Activated T-cell treated with anti-CD3 and anti-CD28 coated beads for 1 hour (primary cell): ENCODE measurements at places on chromosomes 2 and 18.

DNA sequence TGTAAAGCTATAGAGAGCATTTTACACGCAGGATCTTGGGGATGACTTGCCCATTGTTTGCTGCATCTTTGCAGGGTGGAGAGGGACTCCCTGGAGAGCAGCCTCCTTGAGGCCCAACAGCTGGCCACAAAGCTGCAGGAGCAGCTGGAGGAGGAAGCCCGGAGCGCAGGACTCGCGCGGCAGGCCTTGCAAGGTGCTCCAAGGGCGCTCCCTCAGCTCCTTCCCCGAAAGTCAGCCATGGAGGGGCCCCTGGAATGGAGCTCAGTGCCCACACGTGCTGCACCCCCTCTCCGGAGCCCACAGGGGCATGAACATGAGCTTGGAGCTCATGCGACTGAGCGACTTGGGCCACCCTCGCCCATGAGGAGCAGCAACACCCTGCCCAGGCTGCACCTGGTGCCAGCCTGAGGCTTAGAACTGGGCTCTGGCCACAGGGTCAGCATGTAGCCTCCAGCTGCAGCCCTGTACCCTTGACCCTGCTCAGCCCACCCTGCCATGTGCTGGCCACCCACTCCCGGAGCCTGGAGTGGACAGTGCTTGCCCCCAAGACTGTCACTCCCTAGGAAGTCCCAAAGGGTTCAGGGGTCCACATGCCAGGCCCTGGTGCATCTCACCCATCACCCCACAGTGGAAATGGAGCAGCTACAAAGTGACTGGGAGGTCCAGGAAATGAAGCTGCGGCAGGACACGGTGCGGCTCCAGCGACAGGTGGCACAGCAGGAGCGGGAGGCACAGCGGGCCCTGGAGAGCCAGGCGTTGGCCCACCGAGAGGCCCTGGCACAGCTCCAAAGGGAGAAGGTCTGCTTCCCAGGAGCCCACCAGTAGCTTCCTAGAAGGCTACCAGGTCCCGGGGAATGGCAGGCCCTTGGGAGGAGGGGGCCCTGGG is 43.0 kb downstream of the CROCC2 start:
- no peak for DNase-seq

GRCh38 chr2:151855111-151855510 is 26.9 kb upstream of the ARL5A start:
- DNase-seq: no peak

DNA sequence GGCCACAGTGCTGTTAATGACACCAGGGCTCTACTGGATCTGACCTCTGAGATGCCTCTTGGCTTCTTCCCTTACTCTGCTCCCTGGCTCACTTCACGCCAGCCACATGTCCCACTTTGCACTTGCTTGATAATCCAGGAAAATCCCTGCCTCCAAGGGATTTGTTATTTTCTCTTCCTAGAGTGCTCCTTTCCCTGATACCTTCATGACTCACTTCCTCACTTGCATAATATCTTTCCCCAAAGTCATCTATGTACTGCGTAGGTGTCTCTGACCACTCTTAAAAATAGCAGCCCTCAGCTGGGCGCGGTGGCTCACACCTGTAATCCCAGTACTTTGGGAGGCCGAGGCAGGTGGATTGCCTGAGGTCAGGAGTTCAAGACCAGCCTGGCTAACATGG is 572.3 kb downstream of the PLCL1 start:
- no peak for DNase-seq

DNA sequence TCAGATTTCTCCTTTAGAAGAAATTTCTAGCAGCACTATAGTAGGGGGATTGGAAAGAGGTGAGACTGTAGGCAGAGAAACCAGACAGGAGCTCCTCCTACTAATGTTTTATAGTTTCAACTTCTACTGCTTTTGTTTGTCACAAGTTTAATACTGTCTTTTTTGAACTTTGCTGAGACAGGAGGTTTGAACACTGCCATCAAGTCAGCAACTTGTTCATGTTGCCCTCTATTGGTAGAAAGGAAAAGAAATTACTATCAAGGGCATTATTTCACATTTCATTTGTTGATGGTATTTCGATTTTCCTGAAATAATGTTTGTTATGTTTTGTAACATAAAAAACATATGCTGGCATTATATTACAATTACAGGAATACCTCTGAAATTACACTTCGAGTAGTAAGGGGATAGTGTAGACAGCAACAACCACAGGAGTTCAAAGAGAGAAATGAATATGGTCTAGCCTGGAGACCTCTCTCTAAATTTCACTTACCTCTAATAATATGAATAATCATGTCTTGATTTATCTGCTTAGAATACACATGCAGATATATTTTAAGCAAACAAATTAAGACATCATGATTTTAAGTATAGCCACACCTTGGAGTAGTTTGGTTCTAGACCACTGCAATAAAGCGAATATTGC is 12.4 kb upstream of the CCDC88A start:
- DNase-seq: no peak

DNA sequence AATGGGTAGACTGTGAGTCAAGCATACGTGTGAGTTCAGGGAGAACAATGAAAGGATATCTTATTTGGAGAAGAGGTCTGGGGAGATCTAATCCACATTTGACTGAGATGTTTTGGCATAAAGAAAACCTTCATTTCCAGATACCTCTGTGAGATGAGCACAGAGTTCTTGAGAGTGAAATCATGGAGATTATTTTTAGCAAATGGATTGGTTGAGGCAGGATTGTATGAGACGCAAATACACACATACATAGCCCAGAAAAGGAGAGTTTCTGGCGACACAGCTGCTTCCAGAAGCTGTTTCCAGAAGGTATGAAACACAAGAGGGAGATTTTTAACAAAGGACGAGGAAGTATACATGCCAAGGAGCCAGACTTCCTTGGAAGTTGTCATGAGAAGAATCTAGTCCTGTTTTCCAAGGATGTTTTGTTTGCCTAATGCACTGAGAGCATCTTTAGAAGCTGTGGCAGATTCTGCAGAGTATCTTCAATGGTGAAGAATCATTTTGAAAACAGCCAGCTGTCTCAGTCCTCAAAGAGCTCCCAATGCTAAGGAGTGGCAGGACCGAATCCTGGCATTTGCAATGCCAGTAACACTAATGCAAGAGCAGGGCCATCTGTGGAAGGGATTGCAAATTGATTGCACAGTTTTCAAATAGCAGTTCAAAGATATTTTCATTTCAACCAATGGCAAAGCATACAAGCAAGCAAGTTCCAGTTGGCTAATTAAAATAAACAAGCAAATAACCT is 177.2 kb downstream of the SETBP1 start:
- DNase-seq: no peak

GRCh38 chr2:61536180-61536571 is 2.0 kb downstream of the XPO1 start:
- no peak for DNase-seq

DNA sequence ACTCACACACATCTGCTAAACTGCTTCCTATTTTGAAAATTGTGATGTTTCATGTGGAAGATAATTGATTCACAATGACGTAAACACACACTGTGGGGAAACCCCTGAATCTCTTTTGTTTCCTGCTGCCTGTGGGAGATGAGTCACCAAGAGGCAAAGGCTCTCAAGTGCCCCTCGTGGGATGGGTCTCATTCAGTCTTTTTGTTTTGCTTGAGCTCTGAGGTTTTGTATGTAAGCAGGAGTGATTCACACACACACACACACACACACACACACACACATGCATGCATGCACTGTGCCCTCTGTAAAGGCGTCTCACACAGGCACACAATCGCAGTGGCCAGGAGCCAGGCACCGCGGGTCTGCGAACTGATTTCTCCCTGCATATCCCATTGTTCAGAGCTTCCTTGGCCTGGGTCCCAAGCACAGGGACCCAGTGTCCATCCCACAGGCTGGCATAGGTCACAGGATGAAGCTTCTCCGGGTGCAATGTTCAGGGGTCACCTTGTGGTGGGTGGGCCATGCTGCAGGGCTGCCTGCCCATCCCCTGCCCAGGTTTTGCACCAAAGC is 12.1 kb upstream of the ARHGEF4 start:
- DNase-seq: peak; percentile 50

DNA sequence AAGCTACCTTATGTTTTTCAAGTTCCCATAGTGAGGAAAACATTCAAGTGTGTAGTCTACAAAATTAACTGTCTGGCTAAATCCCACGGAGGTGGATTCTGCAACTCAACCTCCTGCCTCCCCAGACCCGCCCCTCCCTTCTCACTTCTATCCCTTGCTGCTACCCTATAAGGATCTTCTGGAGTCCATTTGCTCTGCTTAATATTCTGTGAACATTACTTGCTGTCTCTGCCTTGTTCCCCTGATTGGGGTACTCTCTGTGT is 163.2 kb downstream of the KCNE4 start:
- no peak for DNase-seq

GRCh38 chr18:23835091-23835490 is 145.8 kb downstream of the LAMA3 start:
- DNase-seq: no peak

DNA sequence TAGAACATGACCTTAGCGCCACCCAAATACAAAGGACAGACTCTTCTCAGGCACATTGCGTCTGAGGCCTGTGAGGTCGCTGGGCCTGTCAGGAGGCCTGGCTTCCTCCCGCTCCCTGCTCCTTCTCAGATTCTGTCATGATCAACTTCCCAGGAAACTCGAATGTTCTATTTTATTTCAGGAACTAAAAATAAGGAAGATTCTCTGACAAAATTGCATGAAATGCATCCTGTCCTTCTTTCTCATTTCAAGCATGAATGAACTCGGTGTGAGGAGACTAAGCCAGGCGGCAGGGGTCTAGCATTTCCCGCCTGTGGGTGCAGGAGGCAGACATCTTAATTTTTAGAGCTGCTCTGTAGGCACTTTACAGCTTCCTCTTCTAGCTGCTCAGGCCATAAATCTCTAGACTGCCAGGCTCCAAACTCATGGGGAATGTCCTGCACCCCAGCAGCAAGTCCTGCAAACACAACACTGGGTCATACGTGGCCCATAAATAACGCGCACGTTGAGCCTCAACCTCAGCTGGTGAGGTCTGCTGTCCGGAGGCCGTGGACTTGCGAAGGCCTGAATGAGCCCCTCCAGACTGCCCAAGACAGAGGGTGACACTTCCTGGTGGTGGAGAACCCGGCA is 109.7 kb upstream of the ZNF236 start:
- DNase-seq: no peak

DNA sequence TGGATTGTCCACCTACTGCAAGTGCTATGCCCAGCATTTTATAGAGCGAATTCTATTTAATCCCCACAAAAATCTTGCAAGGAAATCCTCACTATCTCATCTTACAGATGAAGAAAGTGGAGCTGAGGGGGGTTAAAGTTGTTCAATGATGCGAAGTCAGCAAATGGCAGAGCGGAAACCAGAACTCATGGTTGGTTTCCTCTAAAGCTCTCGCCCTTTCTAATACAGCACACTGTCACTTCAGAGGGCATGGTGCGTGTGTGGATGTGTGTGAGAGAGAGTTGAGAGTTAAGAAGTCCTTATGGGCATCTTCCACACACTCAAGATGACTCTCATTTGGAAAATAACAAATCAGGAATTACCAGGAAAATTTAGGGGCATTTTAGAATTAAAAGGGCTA is 78.4 kb downstream of the TGFA start:
- no peak for DNase-seq

- DNase-seq: no peak
These were observed 39.9 kb downstream of the CYRIA start for GRCh38 chr2:16625759-16626158.

DNA sequence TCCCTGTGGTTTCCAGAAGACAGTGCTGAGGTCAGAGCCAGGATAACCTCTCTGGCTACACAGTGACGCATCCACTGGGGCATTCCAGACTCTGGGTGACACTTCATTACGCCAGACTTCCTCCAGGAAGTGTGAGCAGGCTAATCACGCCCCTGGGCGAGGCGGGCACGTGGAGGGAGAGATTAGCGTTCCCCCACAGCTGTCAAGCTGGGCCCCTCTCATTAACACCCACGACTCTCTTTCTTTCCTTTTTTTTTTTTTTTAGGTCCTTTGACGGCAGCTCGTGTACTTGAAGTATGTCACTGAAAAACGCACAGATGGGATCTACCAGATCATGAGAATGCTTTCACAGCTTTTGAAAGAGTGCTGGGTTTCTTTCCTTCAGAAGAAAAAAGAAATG is 274.6 kb downstream of the AFF3 start:
- no peak for DNase-seq

GRCh38 chr2:70396612-70397011 is 94.7 kb upstream of the FAM136A start:
- no peak for DNase-seq

GRCh38 chr2:159157361-159158209 is 128.9 kb downstream of the WDSUB1 start:
- no peak for DNase-seq

DNA sequence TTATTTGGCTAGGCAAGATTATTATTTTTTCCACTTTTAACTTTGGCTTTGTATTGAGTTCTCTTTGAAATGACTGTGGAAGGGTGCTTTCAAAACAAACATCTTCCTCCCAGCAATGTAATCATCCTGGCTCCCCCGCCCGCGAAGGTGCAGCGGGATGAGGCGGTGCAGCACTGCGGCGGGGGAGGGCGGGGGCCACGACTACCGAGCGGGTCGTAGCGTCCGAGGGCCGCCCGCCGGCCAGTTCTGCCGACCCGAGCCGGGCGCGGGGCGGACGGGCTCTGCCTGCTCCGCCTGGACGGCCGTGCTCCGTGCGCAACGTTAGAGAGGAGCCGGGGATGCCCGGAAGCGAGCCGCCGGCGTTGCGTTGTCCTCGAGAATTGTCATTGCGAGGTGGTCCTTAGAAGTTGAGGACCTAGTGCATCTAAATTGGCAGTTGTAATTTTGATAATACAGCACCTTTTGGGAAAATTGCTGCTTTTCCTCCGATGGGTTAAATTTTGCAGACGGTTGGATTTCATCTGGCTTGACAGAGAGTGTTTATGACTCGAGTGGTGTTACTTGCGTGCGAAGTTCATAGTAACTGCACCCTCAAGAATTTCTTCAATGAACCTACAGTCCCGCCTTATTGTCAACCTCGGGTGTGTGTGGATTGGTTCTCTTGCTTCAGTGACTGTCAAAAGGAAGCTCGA is 1.1 kb downstream of the EPC2 start:
- DNase-seq: peak; percentile 30

- peak; percentile 72 for DNase-seq
These were observed 164.3 kb downstream of the BCL2 start for GRCh38 chr18:63155169-63155852.

GRCh38 chr2:161088658-161089350 is 71.4 kb upstream of the TANK start:
- DNase-seq: no peak

GRCh38 chr2:232970051-232970450 is 43.0 kb downstream of the NGEF start:
- no peak for DNase-seq

GRCh38 chr2:239315308-239315707 is 85.5 kb downstream of the HDAC4 start:
- DNase-seq: no peak

DNA sequence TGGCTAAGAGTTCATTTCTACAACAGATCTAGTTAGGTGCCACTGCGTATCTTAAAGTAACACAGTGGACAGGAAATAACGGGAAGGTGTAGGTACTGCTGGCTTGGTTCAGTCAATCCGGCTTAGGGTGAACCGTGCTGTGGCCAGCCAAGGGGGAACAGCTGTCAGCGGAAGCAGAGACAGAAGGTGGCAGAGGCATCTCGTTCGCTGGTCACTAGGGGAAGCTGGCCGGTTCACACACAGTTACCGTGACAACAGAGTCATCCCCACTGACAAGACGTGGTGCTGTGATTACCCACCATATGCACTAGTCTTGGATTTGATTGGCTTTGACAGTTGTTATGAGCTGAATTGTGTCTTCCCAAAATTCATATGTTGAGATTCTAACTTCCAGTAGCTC is 58.8 kb upstream of the HDAC4 start:
- no peak for DNase-seq
